ENCODE measurements at places on chromosomes 1 and 21.

DNA sequence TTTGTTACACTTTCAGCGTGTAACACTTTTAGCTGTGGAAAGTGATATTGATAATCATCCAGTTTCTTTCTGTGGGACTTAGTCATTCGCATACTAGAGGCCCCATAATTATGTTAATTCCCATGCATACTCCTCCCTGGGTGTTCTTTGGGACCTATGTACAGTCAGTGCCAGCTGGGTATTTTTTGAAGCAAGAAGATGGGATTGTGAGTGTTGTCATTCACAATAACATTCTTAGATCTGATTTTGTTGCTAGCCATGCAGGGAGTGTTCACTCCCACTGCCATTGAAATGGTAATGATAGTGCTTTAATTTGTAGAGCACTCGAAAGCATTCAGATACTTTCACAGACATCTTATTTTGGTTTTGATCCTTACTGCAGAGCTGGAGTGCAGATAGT, 11.6 kb downstream of the SARS1 start:
- DNase-seq: no peak

DNA sequence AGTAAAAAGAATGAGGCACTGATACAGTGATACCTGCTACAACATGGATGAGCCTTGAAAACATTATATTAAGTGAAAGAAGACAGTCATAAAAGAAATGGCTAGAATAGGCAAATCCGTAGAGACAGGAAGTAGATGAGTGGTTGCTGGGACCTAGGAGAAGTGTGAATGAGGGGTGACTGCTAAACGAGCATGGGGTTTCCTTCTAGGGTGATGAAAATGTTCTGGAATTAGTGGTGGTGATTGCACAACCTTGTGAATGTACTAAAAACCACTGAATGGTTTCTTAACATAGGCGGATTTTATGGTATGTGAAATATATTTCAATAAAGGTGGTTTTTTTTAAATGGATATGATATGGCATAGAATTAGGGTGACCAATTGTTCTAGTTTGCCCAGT, 12.6 kb upstream of the SERINC2 start:
- no peak for DNase-seq

- DNase-seq: no peak
Observed at GRCh38 chr1:115983584-115983983, 7.3 kb downstream of the SLC22A15 start.

DNA sequence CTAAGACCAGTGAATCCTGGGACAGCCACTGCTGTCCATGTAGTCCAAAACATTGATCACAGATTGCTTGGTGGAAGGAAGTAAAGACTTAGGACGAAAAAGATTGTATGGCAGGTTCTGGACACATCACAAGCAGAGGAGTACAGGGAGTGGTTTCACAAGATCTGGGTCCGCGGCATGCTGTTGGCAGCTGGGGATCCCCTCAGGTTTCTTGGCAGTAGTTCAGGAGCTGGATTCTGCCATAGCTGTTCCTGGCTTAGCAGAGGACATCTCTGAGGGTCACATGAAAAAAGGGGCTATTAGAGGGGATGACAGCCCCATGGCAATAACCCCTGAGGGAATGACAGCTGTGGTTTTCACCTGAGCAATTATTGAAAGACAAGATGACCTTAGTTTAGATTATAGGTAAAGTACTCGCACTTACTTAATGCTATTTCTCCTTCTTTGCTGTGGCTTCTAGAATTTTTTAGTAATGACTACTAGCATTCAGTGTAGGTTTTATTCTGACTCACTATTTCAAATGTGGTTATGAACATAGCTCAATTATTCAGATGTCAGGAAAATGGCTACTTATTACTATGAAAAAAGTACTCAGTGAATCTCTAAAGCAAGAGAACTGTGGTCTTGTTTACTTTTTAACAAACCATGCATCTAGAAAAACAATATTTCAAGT, 8.2 kb downstream of the KRTAP27-1 start:
- no peak for DNase-seq

- DNase-seq: no peak
Observed at GRCh38 chr1:24385160-24385940, 28.2 kb downstream of the STPG1 start.

- no peak for DNase-seq
Observed at GRCh38 chr1:91546876-91547275, 46.2 kb downstream of the CDC7 start.

DNA sequence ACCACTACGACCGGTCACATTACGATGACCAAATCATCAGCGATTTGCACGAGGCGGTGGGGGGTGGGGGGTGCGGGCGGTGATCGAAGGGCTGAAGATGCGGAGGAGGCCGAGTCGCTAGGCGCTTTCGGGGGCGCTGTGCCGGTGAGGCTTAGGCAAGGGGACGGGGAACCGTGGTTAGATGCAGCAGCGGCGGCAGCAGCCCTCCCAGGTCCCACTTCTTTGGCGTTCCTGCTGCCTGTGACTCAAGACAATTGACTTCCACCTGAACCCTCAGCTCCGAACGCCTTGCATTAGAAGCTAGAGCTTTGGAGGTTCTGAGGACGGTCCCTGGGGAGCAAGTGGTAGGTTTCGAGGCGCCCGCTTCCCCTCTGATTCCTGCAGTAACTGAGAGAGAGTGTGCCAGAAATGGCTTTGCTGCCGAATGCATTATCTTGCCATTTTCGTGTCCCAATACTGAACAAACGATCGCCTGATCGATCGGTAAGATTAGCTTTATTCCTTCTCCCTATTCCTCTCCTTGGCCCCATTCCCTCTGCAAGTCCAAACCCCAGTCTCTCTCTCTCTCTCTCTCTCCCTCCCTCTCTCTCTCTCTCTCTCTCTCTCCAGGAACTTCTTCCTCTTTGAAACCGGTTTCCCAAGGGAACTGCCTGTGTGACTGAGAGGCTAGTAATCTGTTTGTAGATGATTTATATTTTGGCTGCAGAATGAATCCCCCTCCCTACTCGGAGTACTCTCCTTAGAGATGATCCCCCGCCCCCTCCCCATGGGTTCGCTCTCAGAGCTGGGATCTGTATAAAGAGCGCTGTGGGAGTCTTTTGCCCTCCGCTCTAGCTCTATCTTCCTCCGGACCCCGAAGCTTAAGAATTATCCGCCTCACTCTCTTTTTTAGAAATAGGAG, 735 bp upstream of the BRINP3 start:
- DNase-seq: no peak

- DNase-seq: no peak
Observed at GRCh38 chr1:69673321-69673720, 105.6 kb downstream of the LRRC7 start.

GRCh38 chr1:12506281-12507280, 111.4 kb downstream of the DHRS3 start:
- DNase-seq: no peak

DNA sequence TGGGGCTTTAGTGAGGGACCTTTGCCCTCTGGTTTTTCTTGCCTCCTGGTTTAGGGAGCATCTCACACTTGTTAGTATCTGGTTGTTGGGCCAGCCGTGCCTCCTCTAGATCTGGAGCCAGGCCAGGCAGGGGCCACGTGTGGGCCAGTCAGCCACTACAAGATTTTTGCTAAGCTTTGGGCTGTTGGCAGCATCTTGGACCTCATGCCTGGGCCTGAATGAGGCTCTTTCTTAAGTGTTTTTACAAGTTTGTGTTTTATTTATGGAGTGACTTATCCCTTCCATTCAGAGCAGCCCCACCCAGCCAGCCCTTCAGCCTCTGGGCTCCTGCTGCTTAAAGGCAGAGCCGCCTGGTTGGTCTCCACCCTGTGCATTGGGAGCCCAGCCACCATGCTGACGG, 1.6 kb upstream of the SH3BGRL3 start:
- DNase-seq: no peak

DNA sequence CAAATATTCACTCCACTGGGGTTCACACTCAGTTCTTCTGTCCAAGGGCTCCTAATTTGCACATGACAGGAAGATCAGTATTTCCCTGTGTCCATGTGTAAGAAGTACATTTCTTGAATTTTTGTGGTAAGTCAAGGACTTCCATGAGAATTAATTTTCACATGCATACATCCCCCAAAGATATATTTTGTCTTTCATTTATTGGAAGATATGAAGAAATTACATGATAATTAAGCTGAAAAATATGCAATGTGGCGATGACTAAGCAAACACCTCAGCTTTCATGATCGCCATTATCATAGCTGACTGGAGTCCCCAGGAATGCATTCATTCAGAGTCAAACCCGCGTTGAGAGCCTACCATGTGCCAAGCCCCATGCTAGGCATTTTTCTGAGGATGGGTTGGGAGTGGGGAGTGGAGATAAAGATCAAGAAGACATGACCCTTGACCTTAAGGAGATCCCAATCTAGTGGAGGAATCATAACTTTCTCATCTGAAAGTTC, 104.6 kb upstream of the F3 start:
- DNase-seq: no peak

DNA sequence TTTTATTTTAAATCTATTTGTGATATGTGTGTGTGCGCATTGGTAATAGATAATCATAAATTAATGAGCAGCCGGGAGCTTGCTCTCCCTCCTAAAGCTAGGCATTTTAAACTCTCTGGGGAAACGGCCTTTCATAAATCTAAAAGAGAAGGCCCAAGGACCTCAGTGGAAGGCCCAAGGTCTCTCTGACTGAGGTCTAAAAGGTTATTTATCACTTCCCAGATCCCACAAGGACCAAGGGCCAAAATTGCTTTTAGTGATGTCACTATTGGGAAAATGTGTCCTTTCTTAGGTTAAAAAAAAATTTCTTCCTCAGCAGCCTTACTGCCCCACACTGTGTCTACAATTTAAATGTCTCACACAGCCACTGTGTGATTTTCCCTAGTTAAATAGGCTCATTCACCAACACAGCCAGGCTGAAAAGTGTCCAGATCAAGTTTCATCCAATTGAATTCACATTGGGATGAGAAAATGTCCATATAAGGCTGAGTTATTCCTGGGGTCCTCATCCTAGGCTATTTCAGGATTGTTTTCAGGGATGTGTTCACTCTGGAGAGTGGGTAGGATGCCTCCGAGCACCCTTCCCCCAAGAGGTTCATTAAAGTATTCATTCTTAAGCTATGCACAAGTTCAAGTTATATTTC, 46.1 kb downstream of the SLC44A3 start:
- DNase-seq: no peak

DNA sequence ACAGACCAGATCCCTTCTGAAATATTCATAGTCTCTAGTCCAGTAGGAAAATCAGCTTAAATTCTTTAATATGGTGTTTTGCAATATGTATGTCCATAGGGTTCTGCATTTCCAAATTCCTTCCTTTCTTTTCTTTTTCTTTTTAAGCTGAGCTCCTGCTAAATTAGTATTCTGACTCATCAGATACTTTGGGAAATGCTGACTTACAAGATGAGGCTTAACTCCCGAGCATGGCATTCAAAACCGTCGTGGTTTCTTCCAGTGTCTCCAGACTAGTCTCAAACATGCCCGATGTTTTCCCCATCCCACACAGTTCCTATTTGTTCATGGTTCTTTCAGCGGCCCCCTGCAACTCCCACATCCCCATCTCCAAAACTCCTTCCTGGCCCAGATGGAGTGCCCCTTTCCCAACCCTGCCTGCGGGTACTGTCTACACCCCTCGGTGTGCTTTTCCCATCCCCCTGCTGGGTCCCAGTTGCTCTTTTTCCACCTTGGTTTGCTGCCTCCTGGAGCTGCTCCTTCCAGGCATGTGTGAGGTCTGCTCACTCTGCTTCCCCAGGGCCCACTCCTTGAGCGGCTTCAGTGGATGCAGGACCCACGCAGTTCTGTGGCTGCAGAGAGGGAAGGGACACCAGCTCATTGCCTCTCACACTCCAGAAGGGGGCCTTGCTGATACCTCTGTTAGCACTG, 19.5 kb upstream of the ETV3 start:
- no peak for DNase-seq

DNA sequence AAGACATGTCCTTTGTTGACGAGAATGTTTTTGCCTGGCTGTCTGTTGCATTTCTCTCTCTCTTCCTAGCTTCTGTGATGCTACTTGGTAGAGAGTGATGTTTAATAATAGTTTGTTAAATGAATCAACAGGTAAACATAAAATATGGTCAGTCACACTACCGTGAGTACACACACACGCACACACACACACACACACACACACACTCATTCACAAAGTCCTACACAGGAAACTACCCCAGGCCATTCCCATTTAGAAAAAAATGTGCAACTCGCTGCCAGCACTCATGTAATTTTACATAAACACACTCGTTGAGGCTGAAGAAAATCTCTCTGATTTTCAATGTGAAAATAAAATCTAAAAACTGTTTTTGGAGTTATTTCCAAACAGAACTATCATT, 38.7 kb downstream of the RUNX1 start:
- no peak for DNase-seq

DNA sequence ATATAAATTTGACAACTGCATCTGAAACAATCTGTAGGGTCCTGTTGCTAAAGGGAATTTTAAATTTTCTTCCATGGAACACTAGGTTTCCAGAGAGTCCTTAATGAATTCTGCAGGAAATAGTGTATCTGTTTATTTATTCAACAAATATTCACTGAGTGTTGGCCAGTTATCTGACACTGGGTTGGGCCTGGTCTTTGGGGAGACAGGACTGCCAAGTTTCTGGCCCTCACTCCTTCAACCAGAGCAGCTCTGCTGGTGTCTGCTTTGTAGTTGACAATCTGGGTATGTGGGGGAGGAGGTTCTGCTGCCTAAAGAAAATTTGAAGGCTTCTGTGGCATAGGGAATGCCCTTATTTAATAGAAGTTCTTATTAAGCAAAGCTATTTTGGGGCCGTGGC, 26.1 kb upstream of the HUNK start:
- no peak for DNase-seq

All from mesenteric fat pad (tissue), 1 donor.